ENCODE measurements at places on chromosomes 12 and 14.

DNA sequence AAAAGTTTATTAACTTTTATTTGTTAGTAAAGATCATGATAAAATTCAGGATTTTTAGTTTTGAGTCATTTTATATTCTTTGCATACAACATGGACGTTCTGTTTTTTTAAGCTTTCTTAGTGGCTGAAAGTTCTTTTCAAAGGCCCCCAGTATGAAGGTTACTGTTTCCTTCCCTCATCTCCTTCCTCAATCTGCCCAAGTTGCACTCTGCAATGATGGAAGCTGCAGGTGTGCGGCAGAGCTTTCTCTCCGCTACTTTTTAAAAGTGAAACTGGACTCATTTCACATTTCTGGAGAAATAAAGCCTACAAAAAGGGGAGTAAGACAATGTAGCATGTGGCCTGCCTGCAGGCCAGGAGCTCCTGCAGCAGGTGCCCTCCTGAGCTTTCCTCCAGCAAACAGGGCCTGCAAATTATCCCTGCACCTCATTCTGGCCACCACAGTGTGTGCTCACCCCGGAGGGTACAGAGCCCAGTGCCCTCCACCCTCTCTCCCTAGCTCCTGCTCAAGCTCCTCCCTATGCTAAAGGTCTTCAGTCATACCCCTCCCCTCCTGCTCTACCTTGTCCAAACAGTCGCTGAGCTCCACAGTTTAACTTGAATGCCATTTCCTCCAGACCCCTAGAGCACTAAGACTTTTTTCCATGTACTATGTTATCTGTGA lies 78.9 kb downstream of the SETD3 start:
- no peak for DNase-seq

- no peak for DNase-seq
Observed at GRCh38 chr12:67794161-67794560, 145.6 kb downstream of the DYRK2 start.

DNA sequence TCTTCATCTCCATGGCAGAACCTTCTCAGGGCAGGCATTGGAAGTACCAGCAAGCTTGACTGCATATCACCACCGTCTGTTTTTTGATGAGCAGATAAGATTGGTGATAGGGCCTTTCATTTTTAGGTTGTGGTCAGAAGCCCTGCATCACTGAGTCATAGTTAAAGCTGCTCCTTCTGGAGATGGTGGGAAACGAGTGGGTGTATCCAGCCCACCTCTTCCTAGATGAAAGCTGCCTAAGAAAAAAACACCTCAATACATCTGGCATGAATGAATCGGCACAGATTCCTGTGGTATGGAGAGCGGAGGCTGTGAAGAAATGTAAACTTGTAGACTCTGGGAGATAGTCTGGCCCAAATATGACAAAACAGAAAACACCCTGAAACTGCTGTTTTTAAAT lies 248.7 kb upstream of the EGLN3 start:
- no peak for DNase-seq

DNA sequence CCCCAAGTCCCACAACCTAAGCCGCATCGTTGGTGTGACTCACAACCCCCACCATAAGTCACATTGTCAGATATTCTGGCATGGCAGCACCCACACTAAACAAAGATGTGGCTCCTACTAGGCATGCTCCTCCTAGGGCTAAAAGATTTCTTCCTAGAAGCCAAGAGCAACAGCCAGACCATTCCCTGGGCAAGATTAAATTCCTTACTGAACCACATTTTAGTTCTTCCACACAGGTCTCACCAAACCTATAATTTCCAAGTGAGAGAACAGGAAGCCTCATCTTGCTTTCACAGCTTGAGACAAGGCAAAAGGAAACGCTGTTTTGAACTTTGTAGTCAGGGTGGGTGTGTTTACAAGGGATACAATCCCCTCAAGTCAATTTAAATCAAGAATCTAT lies 632.8 kb downstream of the DIO2 start:
- no peak for DNase-seq

DNA sequence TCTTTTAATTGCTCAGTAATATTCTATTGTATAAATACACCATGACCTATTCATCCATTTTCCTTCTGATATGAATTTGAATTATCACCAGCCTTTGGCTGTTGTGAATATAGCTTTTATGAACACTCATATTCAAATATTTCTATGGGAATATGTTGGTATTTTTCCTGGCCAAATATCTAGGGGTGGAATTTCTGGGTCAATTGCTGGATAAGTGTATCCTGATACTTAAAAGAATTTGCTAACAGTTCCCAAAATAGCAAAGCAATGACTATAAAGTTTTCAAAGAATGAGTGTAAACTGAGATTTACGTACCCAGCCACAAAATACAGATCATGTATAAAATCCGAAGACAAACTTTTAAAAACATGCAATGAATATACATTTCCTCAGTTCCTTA lies 148.7 kb upstream of the CLEC14A start:
- no peak for DNase-seq

GRCh38 chr12:127696963-127697362 lies 570.0 kb upstream of the TMEM132C start:
- DNase-seq, result no peak

GRCh38 chr12:1290716-1291115 lies 299.7 kb downstream of the ERC1 start:
- DNase-seq, result no peak

DNA sequence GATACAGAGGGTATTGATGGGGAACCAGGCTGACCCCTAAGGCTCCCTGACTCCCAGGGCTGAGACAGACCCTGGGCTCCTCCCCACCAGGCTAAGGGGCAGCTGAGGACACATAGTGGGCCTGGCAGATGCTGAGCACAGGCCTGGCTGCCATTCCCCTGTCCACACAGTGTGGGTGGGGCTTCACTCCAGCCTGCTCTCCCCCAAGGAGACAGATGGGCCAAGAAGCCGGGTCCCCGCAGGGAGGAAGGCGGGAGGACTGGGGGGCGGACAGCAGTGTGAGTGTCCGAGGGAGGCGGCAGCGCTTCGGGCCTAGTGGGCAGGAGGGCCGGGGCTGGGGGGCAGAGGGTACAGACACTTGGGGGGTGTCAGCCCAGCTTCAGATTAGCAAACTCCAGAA lies 32.0 kb downstream of the RFLNA start:
- no peak for DNase-seq

GRCh38 chr12:49762468-49762847 lies 21.1 kb downstream of the TMBIM6 start:
- DNase-seq, result no peak

DNA sequence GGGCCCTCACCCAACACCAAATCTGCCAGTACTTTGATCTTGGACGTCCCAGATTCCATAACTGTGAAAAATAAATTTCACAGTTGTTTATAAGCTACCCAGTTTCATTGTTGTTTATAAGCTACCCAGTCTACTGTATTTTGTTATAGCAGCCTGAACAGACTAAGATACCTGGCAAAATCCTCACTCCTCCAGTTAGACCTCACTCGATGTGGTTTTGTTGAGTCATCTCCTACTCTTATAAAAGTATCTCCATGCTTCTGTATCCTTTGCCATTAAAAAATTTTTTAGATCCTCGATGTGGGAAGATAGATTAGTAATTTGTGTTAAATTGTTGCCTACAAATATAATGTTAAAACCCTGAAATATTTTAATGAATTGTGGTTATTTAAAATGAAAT lies 16.0 kb downstream of the TXNDC16 start:
- DNase-seq, result no peak

DNA sequence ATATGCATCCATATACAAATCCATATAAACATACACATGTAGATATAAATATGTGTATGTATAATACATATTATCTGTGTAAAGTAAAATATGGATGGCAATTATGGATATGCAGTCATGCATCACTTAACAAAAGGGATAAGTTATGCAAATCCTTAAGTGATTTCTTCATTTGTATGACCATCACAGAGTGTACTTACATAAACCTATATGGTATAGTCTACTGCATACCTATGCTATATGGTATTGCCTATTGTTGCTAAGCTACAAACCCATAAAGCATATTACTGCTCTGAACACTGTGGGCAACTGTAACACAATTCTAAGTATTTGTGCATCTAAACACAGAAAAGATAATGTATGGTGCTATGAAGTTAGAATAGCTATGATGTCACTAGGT lies 227.2 kb downstream of the SLC6A15 start:
- DNase-seq, result no peak

GRCh38 chr12:13713556-13714410 lies 267.6 kb downstream of the GRIN2B start:
- no peak for DNase-seq

- DNase-seq, result no peak
Observed at GRCh38 chr12:116880213-116880816, 926 bp downstream of the HRK start.

DNA sequence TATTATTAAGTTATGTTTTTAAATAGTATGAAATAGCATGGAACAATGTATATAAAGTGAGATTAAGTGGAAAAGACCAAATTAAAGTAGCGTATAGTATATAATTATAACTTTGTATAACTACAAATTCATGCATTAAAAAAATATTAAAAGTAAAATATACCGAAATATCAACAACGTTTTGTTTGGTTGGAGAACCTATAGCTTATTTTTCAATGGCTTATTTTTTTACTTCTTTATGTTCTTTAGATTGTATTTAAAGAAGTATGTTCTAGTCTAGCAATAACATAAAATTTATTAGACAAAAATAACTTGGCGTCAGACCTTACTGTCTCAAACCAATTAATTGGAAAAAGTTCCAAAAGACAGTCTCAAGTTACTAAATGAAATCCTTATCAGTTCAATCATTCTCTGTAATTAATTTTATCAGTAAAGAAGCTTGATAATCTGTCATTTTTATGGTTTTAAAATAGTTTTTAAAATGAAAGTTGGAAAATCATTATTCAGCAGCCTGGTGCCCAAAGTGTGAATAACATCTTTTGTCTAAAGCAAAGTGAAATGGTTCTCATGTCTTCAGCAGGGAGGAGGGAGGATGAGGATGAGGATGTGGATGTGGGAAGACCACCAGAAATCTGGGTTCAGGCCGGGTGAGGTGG lies 46.7 kb downstream of the IRAK3 start:
- no peak for DNase-seq

- no peak for DNase-seq
Observed at GRCh38 chr14:99889268-99889667, 96.1 kb downstream of the EML1 start.

DNA sequence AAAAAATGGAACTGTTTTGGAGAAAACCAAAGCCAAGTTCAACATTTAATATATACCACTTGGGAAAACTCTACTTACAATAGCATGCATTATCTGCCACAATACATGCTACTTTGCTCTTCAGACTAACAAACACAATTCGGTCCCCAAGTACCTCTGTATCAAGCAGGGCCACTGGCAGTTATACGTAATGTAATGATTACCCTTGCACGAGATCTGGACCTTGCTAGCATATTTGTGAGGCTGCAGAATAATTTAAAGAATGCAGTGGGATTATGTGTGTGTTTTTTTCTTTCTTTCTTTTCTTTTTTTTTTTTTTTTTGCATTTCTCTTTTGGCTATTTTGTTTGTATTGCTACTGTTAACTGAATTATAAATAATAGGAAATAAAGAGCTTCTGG lies 22.8 kb upstream of the PYGL start:
- DNase-seq, result no peak

DNA sequence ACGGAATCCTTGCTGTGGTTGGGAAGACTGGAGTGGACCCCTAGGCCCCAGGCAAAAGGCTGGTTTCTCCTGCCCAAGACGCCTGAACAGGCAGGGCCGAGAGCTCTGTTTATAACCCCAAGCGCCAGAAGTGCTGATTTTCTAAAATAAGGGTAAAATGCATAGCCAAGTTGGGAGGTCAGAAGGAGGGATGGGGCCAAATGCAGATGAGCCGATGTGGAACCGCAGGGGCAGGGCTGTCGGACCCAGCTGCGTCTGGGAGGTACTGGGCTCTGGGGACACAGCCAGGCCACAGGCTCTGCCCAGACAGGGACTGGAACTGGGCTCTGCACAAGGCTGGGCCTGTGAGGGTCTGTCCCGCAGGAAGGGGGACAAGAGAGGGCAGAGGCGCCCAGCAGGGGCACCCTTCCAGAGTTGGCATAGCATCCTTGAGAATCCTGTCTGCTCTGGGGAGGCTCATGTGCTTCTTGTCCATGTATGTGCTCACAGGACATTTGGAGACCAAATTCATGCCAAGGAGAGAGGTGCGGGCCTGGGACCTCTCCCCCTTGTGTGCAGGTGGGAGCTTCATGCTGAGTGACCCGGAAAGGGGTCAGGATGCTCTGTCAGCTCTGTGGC lies 49.1 kb downstream of the JAG2 start:
- DNase-seq, result no peak

DNA sequence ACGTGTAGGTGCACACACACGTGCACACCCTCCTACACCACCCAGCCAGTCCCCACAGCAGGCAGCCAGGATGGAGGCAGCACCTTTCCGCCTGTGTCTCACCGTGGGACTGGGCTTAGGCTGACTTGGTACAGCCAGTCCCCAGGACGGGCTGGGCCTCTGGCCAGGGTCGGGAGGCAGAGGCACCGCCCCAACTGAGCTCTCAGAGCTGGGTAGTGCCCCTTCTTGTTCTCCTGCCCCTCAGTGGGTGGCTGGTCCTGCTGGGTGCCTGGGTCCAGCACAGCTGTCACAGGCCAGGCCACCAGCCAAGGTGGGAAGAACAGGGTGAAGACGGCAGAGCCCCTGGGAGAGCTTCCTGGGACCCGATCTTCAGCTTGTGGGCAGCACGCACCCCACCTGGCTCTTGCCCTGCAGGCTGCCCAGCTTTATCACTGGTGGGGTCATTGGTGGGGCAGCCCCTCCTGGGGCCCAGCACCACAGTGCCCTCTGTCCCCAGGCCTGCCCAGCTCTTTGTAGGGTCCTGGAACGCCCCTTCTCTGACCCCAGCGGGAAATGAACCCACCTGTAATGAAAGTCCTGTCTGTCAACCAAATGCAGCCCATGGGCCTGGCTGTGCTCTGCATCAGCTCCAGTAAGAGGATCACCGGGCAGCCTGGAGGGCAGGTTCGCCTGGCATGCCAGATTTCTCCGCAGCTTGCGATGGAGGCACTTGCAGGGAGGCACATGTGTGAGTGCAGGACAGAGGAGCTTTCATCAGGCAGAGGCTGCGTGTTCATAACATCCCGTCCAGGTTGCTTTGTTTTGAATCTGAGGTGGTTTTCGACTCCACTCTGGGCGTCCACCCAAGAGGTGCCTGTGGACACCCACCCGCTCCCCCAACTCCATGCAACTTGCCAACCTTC lies 14.7 kb downstream of the CDCA4 start:
- DNase-seq, result no peak

DNA sequence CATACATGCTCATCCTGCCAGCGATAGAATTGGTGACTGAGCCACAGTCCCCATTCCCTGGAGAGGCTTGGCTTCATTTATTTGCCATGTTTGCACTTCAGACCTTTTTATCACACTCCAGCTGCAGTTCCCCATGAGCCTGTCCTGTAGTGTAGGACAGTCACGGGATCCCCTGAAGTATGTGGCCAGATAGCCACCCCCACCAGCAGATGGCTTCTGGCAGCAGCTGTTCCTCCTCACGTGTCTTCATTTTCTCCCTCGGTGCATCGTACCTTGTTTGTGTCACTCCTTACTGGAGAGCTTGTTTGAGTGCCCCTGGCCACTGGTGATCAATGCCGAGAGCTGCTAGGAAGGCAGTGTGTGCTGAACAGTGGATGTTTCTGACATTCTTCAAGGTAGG lies 40.2 kb downstream of the UBE3B start:
- no peak for DNase-seq
